ENCODE measurements at places on chromosomes 7 and 10.
A peak's percentile ranks its signal among the peaks of the same experiment; 100 is the strongest.

DNA sequence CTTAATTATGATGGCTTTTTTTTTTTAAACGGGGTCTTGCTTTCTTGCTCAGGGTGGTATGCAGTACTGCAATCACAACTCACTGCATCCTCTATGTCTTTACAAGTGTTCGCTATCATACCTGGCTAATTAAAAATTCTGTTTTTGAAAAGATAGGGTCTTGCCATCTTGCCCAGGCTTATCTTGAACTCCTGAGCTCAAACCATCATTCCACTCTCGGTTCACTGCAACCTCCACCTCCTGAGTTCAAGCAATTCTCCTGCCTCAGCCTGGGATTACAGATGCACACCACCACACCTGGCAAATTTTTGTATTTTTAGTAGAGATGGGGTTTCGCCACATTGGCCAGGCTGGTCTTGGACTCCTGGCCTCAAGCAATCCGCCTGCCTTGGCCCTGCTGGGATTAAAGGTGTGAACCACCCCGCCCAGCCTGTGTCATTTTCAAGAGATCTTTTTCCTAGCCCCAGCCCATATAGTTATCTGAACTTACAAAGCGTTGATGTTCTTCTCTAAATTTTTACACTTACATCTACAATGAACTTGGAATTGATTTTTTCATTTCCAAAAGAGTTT lies 6.0 kb downstream of the HNRNPF start:
- DNase-seq = no peak

- DNase-seq = no peak
Measured at GRCh38 chr10:25028711-25029110, 12.3 kb downstream of the THNSL1 start.

DNA sequence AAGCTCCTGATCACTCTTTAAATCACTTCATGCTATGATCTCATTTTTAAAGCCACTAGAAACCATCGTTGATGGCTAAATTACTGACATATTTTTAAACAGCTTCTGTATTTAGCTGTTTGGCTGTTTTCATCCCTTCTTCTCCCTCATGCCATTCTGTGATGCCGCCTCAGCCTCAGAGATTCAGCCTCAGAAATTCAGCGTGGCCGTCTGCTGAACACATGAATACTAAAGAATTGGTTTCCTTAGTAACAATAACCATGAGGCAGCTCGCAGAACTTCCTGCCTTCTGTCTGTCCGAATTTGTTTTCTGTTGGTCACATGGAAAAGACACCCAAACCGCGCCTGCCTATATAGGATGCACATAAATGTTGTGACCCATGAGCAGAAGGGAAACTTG lies 31.0 kb upstream of the FZD1 start:
- no peak for DNase-seq

DNA sequence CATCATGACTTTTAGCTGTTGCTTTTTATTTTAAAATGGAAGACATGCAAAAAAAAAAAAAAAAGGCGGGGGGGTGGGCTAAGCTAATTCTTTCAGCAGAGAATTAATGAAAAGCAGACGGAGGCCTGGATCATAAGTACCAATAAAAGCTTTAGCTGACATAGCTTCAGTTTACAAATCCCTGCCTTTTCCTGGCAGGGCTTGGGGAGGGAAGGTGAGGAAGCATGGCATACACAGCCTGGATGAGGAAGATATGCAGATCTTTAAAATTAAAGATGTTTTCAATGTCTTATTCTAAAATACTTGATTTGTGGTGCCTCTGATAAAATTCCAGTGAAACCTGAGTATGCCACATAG lies 57.0 kb downstream of the ICA1 start:
- DNase-seq = no peak

DNA sequence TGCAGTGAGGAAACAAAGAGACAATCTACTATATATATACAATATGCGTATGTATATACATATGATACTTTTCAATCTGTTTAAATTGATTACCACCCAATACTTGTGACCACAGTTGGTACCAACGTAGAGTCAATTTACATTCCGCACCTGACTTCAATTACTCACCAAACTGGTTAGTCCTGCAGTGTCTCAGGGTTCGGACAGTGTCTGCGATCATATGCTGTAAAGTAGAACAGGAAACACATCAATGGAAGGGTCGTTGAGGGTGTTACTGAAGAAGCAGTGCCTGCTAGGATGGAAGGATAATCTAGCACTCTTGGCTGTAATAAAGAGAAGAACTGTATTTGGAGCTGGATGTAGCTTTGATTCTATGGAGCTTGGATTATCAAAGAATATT lies 179.7 kb upstream of the CDCA7L start:
- DNase-seq = no peak

DNA sequence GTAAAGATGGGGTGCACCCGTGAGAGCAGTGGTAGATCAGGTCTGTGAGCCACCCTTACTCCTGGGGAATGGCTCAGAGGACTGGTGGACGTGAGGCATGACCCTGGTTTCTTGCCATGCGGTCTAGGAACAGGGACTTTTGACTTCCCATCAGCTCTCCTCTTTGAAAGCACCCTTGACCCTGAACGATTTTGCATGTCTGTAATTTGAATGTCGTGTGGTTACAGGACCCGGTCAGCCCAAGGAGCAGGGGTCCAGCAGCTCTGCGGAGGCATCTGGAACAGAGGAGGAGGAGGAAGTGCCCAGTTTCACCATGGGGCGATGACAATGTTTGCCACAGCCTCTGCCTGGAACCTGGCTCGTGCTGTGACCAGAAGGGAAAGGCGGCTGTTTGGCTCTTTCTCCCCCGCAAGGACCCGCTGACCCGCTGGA lies 8.6 kb upstream of the ORAI2 start:
- no peak for DNase-seq

DNA sequence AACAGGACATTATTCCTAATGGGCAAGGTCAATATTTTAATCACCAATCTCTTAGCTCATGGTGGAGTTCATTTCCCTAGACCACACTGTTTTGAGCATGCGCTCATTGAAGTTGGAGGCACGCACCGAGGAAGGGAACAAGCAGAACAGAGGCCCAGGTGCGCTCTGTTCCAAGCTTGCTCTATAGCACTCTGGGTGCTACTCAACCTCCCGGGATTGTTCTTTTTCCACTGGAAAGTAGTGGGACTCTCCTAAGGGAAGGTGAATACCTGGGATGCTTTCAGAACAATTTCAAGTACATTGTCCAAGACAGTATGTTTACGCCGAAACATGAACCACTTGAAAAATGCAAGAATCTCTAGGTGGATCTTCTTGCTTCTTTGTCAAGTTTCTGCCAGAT lies 16.2 kb downstream of the PLXNA4 start:
- DNase-seq = no peak

DNA sequence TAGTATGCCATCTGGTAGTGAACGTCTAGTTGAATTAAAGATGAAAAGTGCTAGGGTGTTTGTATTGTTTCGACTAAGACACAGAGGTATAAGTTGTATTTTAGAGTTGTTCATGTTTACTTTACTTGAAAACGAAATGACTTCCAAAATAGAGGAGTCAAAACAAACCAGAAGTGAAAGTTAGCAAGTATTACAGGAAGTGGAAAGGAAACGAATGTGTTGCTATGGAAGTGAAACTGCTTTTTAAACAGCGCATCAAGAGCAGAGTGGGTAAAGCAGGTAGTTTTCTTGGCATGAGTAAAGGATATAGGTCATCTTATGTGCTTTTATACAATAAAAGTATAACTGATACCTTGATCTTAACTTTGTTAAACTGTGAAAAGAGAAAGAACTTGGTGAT lies 20.0 kb upstream of the GALNTL5 start:
- DNase-seq = no peak

- DNase-seq = no peak
Measured at GRCh38 chr7:110809832-110810231, 281.1 kb upstream of the LRRN3 start.

DNA sequence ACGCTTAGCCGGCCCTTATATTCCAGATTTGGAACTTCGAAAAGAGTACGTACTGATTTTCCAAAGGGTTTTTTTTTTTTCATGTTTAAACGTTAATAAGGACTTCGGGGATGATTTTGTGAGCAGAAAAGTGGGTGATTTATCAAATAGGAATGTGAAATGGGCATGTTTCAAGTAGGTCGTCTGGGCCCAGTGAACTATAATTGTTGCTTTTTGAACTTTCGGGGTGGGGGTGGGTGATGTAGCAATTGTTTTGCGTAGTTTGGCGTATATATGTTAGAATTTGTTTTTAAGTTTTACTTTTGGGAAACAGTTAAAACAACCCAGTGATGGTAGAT lies 299 bp upstream of the PBLD start:
- peak; percentile 61 for DNase-seq

DNA sequence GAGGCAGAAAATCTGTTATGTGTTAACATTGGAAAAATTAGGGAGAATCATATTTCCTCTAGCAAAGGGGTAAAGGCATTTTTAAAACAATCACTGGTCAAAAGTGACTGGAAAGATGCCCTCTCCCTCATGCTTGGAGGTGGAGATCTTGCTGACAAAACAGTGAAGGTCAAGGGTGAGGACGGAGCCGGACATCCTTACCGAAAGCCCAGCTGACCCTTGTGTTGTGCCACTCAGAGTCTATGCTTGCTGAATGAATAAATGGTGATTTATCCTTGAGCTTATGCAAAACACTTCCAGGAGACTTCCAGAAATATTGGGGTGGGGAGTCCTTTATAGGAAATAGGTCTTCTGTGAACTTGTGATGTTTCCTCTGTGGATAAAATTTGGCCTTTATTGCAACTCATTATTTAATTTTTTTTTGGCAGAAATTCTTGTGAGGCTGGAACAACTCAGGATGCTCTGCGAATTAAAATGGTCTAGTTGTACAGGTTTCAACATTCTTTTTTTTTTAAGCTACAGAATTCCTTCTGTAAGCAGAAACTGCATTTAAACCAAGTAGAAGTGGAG lies 28.3 kb upstream of the ELMO1 start:
- DNase-seq = no peak

Data from amniotic epithelial cell (primary cell).